ENCODE measurements at places on chromosomes 13 and 19.

GRCh38 chr19:45440873-45441654, 17.3 kb upstream of the ERCC1 start:
- no peak for DNase-seq

DNA sequence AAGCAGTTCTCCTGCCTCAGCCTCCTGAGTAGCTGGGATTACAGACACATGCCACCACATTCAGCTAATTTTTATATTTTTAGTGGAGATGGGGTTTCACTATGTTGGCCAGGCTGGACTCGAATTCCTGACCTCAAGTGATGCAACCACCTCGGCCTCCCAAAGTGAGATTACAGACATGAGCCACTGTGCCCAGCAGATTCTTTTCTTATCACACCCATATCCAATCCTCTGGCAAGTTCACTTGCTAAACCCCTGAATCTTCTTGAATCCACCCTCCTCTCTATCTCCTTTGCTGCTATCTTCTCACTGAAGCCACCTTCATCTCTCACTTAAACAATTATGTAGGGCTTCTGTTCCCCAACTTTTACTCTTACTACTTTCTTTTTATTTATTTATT, 17.5 kb downstream of the TMEM143 start:
- DNase-seq, result no peak

- no peak for DNase-seq
Observed at GRCh38 chr19:2221918-2222317, 14.2 kb downstream of the PLEKHJ1 start.

GRCh38 chr13:84279166-84279565, 396.9 kb upstream of the SLITRK1 start:
- no peak for DNase-seq

- DNase-seq, result no peak
Observed at GRCh38 chr13:74774264-74774663, 640.1 kb upstream of the KLF12 start.

GRCh38 chr13:76848596-76848995, 37.6 kb downstream of the KCTD12 start:
- DNase-seq, result no peak

DNA sequence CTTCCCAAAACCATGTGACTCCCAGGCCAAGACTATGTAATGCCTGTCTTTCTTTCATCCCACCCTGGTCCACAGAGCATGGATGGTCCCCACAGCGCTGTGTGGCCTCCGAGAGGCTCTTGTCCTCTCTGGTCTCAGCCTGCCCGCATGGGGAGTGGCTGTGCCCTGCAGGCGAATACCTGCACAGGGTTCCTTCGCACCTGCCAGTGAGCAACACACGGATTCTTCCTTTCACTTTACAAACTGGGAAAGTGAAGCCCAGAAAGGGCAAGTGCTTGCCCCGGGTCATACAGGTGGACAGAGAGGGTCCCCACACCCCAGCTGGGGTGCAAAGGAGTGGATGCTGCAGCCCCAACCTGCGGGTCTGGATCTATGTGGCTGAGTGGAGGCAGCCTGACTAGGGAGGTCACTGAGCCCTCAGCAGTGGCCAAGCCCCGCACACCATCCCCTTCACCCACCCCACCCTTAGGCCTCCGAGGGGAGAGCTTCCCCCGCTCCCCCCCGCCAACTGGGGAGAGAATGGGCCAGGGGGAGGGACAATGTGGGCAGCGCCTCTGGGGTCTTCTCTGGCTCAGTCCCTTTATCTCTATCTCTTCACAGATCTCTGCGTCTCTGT, 747 bp upstream of the MARK4 start:
- no peak for DNase-seq

DNA sequence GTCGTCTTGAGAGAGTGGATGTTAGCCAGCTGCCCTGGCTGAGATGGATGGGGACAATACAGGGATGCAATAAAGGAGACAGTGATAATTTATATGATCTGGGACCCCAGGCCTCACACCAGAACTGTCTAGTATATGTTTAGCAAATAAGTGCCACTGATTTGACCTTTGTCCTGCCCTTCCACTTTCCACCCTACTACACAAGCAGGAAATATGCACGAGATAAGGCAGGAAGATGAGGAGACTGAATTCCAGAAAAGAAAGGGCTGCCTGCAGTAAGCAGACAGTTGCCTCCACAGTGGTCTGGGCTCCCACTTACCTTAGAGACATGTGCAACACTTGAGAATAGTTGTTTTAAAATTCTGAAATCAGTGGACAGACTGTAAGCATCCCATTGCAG, 80.2 kb upstream of the ZNF91 start:
- DNase-seq, result no peak

DNA sequence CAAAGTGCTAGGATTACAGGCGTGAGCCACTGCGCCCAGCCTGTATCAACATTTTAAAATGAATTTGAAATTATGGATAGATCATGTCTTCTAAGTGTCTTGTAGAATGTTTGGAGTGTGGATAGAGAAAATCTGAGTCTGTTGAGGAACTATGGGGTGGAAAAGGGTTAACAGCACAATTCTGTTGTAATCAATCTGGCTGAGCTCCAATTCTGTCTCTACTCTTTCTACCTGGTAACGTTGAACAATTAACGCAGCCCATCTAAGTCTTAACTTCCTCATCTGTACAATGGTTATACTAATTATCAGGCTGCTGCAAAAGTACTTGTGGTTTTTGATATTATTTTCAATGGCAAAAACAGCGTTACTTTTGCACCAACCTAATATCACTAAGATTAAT, 4.1 kb downstream of the FPR2 start:
- no peak for DNase-seq

GRCh38 chr13:65445340-65445739, 1784.8 kb downstream of the PCDH9 start:
- no peak for DNase-seq

GRCh38 chr19:14430712-14431111, 2.4 kb upstream of the PKN1 start:
- DNase-seq, result no peak

- DNase-seq, result no peak
Observed at GRCh38 chr13:39201180-39201579, 162.9 kb downstream of the NHLRC3 start.

DNA sequence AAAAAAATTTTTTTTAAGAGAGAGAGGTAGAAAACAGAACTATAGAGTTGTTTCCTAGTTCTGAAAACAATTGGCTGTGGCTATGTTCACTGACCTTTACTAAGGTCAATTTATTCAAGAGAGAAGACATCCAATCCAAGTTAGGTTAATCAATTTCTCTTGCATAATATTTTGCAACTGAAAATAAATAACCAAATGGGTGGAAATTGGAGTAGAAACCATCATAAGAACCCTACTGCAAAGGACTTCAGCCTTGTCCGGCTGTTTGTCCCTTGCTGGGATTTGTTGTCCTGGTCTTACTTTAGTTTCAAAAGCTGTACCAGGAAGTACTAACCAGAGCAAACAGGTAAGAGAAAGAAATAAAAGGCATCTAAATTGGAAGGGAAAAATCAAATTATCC, 23.3 kb upstream of the ZC3H13 start:
- no peak for DNase-seq

DNA sequence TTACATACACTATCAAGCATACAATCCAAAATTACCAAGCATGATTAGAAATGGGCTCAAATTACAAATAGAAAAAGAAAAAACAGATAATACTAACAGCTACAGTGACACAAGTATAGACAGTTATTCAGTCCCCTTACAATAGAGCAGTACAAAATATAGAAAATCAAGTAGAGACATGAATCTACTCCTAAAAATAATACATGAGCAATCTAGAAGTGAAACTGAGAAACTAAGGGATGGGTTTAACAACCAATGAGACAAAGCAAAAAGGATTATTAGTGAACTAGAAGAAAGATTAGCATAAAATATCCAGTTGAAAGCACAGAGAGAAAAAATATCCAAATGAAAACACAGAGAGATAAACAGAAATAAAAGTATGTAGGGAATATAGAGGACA, 426.7 kb downstream of the TBC1D4 start:
- no peak for DNase-seq

DNA sequence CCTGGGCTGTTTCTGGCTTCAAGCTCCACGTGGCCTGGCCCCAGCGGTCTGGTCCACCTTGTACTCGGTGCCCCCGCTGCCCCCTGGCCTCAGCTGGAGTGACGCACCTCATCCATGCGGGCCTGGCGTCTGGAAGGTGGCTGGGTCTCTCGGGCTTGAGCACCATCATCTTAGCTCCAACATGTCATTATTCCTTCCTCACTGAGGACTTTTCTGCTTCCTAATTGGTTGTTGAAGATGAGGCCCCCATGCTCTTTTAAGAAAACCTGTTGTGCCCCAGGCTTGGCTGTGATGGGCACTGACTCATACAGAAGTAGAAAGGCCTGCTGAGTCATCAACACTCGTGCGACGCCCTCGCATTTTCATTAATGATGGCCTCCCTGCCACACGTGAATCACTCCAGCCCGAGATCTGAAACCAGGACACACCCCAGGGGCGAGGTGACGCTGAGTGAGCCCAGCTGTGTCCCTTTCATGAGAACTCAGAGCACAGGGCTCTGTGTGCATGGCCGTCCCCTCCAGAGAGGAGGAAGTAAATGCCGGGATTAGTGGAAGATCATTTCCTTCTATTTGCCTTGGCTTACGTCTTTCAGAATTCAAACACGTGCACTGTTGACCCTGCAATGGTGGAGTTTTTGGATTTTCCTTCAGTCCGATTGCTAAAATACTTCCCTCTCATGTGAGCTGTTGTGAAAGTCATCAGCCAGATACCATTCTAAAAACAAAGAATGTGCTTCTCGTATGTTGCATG, 14.0 kb upstream of the GJA3 start:
- DNase-seq, result peak; percentile 83

GRCh38 chr13:54445453-54445852, 1416.8 kb downstream of the OLFM4 start:
- no peak for DNase-seq

- no peak for DNase-seq
Observed at GRCh38 chr13:51006067-51006845, 96.7 kb downstream of the RNASEH2B start.

DNA sequence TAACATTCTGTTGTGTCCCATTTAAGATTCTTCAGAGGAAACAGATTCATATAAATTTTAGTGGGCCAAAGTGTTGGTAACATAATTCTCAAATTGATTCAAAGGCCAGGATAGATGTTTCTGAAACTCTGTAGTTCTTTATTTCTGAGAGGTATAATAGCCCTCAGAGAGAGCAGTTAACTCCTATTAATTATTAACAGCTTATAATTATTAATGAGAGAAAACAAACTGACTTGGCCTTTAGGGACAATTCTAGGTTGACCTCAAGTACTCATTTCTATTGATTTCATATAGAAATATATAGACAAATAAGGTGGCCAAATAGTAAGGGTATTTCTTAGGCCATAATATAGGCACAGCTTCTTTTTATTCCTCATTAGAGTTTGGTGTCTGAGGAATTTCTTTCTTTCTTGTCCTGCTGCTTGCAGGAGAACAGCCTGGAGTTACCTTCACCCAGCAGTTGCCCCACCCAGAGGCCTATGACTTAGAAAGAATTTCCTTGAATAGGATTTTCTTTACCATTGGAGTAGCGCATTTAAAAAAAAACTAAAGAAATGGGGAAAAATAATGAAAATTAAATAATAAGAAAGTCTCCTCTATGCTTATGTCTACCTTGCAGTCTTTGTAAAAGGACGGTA, 1430.1 kb upstream of the SPRY2 start:
- no peak for DNase-seq

GRCh38 chr19:52224211-52224610, 34.4 kb downstream of the PPP2R1A start:
- no peak for DNase-seq

DNA sequence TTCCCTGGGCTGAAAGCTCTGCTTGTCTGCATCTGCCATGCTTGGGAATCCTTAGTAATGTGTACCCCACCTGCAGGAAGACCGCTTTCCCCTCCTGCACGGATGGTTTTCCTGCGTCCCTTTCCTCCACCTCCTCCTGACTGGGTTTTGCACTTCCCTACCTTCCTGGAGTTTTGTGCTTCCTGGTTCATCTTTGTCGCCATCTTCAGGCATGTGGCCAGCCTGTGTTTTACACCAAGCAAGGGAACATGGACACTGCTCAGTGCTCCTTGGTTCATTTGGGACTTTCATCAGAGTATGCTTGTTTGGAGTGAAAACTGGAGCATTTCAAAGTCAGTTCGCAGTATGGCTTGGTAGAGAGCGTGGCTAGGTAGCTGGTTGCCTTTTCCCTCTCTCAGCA, 30.7 kb downstream of the ERICH6B start:
- DNase-seq, result no peak

DNA sequence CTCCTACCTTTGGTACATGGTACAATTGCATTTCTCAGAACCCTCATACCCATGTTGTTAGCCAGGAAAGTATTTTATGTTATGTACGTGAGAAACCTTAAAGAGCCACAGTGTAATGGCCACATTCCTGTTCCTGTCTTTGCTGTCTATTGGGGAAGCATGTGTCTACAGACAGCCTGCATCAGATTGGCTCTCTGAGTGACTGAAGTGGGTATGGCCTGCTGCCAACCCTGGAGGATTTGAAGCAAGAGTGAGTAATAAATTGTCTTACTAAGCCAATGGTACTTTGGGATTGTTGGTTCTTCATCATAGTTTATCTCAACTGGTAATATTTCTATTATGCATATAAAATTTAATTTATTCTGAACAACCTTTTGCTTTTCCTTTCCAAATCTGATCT, 574.1 kb downstream of the LMO7 start:
- DNase-seq, result no peak

DNA sequence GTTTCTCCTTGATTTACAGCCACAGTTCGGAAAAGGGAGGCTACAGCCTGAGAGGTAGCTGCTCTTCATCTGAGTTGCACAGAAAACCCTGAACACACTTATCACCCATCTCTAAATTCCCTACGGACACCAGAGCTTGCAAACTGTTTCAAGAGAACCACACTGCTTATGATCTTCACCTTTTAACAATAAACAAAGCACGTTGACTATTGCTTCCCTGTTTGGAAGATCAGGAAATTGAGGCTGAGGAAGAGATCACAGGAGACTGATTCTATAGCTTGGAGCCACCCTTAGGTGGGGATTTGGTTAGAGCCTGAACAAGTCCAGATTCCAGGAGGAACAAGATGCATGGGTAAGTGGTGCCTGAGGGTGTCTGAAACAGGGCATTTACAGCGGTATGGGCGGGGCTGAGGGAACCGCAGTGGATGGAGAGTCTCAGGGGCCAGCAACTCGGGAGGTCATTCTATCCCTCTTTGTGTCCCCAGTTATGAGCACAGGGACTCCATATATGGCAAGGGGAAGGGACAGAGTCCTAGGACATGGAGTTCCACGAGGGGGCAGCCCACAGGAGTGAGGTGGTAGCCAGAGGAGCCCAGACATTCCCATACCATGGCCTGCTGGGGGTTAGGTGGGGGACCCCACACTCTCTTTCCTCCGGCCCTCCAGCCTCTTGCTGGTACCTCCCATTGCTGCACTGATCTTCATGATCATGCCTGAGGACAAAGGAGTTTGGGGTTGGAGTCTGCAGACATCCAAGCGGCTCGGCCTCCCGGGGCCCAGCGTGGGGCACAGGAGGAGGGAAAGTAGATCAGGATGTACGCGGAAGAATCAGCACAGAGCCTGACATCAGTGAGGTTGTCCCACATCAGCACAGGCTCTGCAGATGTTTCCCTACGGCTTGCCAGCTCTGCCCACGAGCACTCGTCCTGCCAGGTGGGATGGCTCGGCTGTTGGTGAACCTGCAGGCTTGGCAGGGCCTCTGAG, 162.3 kb upstream of the ZNF536 start:
- no peak for DNase-seq
